ENCODE measurements at places on chromosomes 13 and 19.

- no peak for DNase-seq
Observed at GRCh38 chr13:33276570-33276969, 9.0 kb downstream of the STARD13 start.

GRCh38 chr13:114129649-114130062 lies 2.8 kb downstream of the RASA3 start:
- no peak for DNase-seq

- DNase-seq, result no peak
Observed at GRCh38 chr13:73972545-73972944, 161.7 kb downstream of the KLF12 start.

DNA sequence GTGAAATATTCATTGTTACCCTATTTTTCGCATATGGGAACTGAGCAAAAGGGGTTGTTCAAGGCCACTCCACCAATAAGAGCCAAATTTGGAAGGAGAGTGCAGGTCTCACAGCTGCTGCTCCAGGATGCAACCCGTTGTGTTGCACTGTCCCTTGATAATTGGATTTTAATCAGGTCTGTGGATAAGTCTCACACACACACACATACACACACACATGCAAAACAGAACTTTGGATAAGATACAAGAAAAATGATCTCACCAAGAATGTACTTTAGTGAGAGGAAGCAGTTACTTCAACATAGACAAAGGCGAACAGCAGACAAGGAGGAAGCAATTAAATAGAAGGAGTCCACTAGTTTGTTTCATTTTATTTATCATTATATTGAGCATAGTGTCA lies 127.3 kb upstream of the EDNRB start:
- no peak for DNase-seq

DNA sequence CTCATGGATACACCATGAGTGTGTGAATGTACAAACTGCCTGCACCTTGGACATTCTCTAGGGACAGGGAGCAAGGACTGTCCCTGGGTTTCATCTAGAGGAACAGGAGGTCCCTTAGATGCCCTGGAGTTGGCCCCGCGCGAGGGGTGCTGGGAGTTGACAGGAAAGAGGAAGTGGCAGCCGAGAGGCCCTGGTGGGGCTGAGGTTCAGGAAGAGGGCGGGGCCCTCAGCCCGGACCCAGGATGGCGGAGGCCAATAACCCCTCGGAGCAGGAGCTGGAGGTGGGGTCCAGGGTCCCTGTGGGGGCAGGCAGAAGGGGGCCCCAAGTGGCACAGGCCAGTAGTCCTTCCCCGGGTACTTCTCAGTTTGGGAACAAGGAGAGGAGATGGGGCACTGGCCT lies 6.9 kb downstream of the PKN1 start:
- peak; percentile 72 for DNase-seq

- no peak for DNase-seq
Observed at GRCh38 chr19:33806434-33806881, 9.8 kb downstream of the KCTD15 start.

GRCh38 chr13:25660996-25661395 lies 289.2 kb downstream of the ATP8A2 start:
- no peak for DNase-seq

DNA sequence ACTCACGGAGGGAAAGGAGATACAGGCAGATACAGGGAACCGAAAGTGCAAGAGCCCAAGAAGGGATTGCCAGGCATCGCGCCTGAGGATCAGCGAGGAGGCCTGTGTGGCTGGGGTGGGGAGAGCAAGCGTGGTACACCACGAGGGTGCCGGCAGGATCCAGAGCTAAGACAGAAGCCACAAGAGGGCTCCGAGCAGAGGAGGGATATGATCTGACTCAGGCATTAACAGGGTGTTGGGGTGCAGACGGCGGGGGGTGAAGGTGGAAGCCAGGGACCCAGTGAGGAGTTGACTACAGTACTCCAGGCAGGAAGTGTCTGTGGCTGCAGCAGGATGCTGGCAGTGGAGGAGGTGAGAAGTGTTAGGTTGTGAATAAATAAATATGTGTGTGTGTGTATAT lies 5.4 kb upstream of the PPP1R37 start:
- peak; percentile 87 for DNase-seq
